ENCODE measurements at places on chromosomes 1 and 21.

- DNase-seq, result peak; percentile 9
These were observed 143.5 kb downstream of the SLC30A10 start for GRCh38 chr1:219784660-219785381.

DNA sequence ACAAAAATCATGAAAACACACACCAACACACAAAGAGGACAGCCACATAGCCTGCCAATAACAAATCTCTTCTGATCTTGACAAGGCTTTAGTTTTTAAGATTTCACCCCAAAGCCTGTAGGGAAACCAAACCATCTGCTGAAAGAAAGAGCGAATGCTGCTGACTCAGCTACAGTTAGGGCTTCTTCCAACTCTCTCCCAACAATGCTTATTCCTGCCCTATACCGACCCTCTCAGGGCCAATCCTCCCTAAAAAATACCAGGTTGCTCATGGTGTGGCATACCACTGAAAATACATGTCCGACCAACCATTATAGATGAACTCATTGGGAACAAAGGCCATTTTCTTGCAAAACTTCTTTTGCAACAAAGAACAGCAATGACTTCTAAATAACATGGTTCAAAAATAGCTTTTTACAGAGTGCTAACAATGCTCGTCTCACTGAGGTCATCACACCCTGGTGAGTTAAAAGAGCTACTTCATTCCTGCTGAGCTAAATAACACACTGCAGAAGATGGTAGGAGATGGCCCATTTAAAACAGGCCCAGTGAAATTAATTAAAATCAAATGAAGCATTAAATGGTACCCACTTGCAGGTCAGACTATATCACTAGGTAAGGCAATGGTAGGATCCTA is 86.1 kb downstream of the KIAA0319L start:
- DNase-seq, result no peak

GRCh38 chr1:119958223-119958622 is 61.9 kb upstream of the ADAM30 start:
- no peak for DNase-seq

GRCh38 chr21:46552274-46552673 is 52.6 kb downstream of the S100B start:
- no peak for DNase-seq

DNA sequence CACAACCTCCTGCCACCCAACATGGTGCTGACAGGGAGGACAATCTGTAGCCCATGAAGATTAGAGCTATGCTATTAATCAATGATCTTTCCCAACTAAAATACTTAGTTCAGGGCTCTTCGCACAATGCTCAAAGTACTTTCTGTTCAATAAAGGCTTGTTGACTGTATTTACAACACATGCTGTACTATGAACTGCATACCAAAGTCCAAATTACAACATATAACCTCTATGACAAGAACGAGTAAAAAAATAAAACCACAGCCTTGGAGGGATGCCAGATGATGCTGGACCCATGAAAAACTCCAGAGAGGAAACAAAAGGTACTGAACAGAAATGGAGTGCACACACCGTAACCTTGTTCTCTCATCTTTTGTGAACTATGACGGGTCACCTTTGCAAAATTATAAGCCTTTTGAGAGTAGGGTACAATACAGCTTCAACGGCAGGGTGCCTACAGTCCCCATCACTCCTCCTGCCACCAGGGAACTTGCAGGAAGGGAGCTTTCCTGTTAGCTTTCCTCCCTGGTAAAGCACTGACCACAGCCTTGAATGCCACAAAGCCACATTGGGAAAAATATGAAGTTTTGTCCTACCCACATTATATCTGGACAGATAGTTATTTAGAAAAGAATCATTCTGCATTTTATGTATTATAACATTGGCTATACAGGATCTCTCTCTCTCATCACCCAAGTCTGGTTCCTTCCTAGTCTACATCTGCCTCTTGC is 175.6 kb downstream of the NRIP1 start:
- peak; percentile 87 for DNase-seq

DNA sequence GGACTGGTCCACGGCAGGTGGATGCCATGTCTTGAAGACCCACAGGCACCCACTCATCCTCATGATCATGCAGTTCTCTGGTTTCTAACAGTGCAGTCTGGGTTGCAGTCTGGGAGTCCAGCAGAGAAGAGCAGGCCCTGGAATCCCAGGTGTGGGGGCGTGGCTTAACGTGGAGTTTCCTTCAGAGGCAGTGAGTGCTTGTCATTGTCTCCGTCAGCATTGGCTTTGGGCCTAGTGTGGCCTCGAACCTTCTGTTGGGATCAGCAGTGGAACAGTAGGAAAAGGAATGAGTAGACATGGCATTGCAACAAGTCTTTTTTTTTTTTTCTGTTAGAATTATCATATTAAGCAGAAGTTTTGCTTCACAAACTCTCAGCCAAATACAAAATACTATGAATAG is 12.8 kb downstream of the LGALS8 start:
- DNase-seq, result no peak

DNA sequence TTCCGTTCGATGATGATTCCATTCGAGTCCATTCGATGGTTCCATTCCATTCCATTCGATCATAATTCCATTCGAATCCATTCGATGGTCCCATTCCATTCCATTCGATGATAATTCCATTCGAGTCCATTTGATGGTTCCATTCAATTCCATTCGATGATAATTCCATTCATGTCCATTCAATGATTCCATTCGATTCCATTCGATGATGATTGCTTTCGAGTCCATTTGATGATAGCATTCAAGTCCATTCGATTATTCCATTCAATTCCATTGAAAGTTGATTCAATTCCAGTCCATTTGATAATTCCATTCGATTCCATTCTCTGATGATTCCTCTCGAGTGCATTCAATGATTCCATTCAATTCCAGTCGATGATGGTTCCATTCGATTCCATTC is 3895.3 kb downstream of the SRGAP2C start:
- no peak for DNase-seq

GRCh38 chr1:156284112-156284511 is at the start of gene TMEM79:
TMEM79 (plus strand) TSS chr1:156284325; CDS start chr1:156285227, 902 bp downstream.
- DNase-seq, result no peak

GRCh38 chr1:180765151-180765550 is 133.3 kb downstream of the XPR1 start:
- DNase-seq, result no peak

GRCh38 chr1:94698759-94699502 is 121.2 kb upstream of the SLC44A3 start:
- DNase-seq, result no peak

DNA sequence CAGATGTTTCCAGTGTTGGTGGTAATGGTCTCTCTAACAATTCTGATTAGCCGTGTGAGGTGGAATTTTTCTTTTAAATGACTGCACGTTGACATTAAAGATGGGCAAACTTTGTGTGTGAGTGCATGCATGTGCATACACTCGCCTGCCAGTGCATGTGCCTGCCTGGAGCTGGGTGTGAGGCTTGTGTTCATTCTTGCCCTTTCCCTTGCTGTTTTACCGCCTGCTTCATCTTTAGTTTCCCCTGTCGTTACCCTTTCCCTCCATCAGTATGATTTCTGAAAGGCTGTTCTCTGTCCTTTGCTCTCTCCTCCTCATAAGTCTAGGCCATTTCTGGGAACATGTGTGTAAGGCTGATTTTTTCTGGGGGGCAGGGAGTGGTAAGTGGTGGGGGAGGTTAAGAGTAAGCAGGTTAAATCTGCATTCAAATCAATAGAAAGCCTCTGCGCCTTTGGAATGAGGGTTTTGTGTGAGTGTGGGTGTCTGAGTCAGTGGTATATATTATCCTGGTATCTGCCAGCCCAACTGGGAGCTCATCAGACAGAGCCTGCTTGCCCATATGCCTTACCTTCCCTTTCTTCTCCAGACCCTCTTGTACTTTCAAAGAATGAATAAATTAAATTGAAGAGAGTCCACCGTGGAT is 112.5 kb downstream of the PBX1 start:
- DNase-seq, result no peak

DNA sequence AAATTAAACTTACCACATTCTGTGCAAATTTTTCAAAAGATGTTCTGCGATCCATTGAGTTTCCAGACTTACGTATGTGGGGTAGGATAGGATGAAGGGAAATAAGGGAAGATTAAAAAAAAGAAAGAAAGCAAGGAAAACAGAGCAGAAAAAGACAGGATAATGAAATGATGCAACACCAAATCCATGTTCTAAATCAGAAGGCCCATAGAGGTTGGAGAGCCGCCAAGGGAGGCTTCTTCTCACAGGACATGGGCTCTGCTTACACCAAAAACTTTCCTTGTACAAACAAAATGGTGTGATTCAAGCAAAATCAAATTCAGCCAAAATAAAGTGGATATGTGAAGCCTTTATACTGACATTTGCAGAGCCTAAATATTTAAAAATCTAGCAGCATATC is 189.5 kb upstream of the GREM2 start:
- no peak for DNase-seq

DNA sequence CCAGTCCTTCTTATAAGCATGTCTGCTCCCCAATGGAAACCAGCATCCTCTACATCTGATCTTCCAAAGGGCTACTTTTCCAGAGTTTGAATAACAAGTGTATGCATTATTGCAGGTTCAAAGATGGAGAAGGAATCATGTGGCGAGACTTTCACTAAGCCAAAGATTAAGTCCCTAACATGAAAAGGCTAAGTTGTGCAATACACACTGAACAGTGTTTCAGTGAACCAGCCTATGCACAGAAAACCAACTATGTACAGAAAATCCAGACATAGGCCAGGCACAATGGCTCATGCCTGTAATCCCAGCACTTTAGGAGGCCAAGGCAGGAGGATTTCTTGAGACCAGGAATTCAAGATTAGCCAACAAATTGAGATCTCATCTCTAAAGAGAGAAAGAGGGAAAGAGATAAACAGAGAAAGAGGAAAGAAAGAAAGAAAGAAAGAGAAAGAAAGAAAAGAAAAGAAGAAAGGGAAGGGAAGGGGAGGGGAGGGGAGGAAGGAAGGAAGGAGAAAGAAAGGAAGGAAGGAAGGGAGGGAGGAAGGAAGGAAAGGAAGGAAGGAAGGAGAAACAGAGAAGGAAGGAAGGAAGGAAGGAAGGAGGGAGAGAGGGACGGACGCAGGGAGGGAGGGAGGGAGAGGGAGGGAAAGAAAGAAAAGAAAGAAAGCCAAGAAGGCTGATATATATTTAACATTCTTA is 181.7 kb downstream of the LTN1 start:
- DNase-seq, result no peak

- DNase-seq, result no peak
These were observed 9.9 kb downstream of the TGFBR3 start for GRCh38 chr1:91876040-91876470.

DNA sequence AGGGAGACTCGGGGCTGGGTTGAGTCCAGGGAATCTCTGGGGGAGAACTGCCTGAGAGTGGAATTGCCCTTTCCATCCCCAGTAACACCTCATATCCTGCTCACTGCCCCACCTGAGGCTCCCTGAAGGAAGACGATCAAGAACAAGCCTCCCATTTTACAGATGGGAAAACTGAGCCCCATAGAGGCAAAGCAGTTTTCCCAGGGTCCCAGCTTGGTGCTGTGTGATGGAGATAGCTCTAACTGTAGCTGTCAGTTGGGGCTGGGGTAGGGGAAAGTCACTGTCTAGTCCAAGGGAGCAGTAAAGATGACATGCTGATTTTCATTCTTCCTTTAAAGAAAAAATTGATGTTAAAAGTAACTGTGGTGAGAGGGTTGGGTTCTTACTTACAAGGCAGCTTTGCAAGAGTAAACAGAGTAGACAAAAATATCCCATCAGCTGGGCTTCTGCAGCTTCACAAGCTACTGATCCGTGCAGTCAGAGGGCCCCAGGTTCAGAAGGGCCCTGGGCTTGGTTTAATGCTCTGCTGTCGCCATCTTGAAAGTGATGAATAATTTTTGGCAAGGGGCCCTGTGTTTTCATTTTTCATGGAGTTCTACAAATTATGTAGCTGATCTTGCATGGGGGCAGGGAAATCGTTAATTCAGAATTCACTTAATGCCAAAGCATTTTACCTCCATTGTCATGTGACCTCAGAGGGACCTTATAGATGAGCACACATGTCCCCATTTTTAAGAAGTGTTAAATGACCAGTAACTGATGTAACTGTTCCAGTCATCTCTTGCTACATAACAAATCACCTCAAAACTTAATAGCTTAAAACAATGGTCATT is 17.6 kb upstream of the TNFRSF1B start:
- no peak for DNase-seq

GRCh38 chr1:182607566-182607965 is 3.4 kb upstream of the RGS16 start:
- DNase-seq, result no peak

DNA sequence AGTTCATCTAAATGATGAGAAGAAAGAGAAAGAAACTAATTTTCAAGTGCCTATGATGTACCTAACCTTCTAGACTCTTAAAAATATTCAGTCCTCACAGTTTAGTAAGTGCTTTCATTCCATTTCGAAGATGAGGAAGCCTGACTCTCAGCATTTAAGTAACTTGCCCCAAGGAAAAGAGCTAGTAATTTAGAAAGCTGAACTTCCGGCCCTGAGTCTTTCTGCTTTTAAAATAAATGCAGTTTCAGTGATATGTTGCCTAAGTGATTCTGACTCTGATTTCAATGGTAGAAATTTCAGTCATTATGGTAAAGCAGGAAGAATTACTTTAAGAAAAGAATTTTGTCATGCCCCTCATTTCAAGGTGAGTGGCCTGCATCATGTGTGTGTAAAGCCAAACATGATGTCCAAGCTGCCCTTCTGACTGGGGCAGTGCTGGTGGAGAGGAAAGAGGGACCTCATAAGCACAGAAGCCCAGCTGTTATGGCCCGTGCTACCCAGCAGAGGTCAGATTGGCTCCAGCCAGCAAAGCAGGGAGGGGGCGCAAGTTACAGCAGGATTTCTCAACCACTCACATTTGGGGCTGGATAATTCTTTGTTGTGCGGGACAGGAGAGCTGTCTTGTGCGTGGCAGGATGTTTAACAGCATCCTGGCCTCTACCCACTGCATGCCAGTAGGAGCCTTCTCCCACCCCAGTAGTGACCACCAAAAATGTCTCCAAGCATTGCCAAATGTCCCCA is 10.7 kb downstream of the ATP1A4 start:
- peak; percentile 17 for DNase-seq

- DNase-seq, result no peak
These were observed 754.8 kb upstream of the ADAMTS5 start for GRCh38 chr21:27721675-27722074.

DNA sequence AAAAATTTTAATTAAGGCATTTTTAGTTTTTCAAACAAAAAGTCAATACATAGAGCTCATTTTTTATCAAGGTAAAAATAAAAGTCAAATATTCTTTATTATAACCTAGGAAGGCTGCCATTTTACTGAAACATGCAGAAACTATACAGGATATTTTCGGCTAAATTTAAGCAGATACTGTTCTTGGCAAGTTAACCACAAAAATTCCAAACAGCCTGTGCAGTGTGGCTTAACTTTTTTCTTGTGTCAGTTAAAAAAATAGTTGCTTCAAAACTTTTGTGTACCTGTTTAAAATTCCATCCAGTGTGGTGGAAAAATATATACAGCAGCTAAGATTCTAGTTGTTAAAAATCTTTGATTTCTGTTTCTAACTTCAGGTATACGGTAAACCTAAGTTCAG is 135.0 kb downstream of the ATP5PO start:
- no peak for DNase-seq

Measured in brain microvascular endothelial cell (primary cell).